ENCODE measurements at places on chromosomes 5 and 9. TPM values are rescaled to one million over a fixed set of nuclear protein-coding genes. Genes with fewer than 3 reads are reported as not detected.

GRCh38 chr5:1912951-1913565 is 30.3 kb upstream of the IRX4 start:
- no peak for DNase-seq

- DNase-seq: no peak
Measured at GRCh38 chr9:131046581-131047202, 37.7 kb downstream of the LAMC3 start.

- DNase-seq: no peak
Measured at GRCh38 chr5:111127453-111128195, 35.5 kb downstream of the WDR36 start.

DNA sequence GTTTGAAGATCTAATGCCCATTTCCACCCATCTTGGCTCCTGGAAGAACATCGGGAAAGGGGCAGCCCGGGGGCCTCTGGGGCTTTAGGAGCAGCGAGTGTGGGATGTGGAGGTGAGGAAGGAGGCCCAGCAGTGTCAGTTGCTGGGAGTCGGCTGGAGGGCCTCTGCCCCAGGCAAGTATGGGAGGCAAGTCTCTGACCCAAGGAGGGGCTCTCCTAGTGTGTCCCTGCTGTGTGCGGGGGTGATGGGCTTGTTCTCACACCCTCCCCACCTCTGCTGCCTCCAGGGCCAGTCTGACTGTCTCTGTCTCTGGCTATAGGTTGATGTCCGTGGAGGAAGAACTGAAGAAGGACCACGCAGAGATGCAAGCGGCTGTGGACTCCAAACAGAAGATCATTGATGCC is 129.7 kb downstream of the DAB2IP start:
- peak; percentile 66 for DNase-seq

GRCh38 chr5:41794471-41794870 is 75.8 kb downstream of the OXCT1 start:
- no peak for DNase-seq

TRIP13 gene
- 6.9 TPM for total RNA-seq

TRAF1 gene
- 7.1 TPM for total RNA-seq

Data from osteocyte (in vitro differentiated cells).